Endothelial cell of umbilical vein (primary cell): ENCODE measurements at places on chromosomes 3 and 15.

DNA sequence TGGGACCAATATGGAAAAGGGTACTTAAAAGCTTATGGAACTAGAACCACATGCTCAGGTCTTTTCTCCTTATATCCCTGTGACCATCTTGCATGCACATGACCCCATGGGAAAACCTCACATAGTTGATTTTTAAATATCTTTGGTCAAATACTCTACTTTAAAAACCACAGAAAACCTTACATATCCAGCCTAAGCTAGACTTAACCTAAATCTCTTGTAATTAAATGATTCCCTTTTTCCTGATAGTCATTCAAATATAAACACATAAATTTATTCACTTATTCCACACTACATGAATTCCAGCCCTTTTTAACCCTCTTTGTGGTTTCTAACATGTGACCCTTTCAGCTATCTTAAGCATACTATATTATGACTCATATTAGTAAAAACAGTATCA is 46.8 kb downstream of the DNAJC13 start:
- H3K36me3 ChIP-seq, result peaks cover 4% of the 10 kb centered on the region
- H3K4me3 ChIP-seq, result no peak overlapping the region
- H3K27me3 ChIP-seq, result no peaks in the 10 kb centered on the region
- DNase-seq, result no peak
- no peaks in the 10 kb centered on the region for H3K4me1 ChIP-seq

DNA sequence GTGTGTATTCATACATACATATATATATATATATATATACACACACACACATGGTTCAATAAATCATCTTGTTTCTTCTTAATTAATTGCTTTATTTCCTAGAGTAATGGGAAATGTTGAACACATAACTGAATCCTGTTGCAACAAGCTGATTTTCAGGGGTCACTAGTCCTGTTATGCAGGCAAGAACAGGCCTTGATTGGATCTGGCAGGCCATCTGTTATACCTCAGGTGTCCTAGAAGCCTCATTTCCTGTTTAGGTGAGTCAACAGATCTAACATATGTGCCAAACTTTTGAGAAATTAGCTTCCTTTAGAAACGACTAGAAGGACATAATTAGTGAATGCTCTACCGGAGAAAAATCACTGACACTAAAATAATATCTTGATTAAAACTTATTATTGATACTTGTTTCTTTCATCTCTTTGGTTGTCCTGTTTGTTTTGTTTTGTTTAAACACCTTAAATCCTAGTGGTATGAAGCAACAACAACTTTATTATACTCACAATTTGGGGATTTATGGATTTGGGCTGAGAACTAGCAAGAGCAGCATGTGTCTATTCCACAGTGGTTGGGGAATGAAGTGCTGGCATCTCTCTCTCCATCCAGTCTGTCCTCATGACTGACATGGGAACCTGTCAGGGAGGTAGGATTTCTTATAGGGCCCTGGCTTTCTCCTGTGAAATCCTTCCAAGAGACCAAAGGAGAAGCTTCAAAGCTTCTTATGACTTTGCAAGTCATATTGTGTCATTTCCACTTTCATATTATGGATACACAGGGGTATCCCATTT is 552.6 kb downstream of the NSUN3 start:
- no peaks in the 10 kb centered on the region for H3K4me1 ChIP-seq
- H3K36me3 ChIP-seq, result no peaks in the 10 kb centered on the region
- no peaks in the 10 kb centered on the region for H3K27me3 ChIP-seq

DNA sequence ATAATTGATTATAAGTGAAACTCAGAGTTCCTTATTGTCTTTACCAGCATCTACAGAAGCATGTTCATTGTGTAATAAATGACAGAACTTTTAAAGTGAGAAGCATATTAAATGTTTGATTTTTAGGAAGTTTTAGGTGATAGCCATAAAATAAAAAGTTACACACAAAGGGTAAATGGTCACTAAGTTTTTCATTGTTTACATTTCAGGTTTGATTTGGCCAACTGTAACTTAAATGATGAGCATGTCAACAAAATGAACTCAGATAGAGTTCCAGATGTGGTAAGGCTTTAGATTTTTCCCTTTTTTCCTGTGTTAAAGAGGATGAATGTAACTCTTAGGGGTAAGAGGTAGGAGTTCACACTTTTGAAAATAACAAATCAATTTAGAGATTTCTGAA is 25.9 kb downstream of the NMD3 start:
- no peak for DNase-seq
- no peaks in the 10 kb centered on the region for H3K27me3 ChIP-seq
- H3K36me3 ChIP-seq, result peaks cover 35% of the 10 kb centered on the region
- H3K4me3 ChIP-seq, result no peak overlapping the region

GRCh38 chr3:194450341-194450740 is 36.5 kb downstream of the ATP13A3 start:
- H3K4me1 ChIP-seq, result no peaks in the 10 kb centered on the region
- H3K4me3 ChIP-seq, result no peak overlapping the region
- H3K27ac ChIP-seq, result no peak overlapping the region
- no peaks in the 10 kb centered on the region for H3K27me3 ChIP-seq

DNA sequence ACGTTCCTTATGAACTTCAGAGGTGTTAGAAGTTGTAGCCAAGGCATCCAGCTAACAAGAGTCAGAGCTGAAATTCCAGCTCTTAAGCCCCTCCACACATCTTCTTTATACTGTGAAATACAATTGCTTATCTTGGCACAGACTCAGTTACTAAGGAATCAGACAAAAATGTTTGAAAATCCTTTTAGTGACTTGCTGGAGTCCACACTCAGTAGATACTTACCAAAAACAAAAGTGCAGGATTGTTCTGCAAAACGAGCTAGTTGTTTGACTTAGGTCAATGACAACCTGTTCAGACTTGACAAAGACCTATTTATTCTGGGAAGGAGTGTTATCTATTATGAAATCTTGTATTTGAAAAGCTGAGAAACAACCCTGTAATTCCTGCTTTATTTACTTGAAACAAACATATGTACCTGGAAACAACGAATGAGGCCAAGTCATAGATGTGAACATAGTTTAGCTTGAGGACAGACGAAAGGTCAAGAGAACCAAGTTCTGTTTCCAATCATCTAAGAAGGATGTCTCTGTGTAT is 38.5 kb downstream of the B3GNT5 start:
- no peaks in the 10 kb centered on the region for H3K36me3 ChIP-seq
- H3K27ac ChIP-seq, result no peak overlapping the region

- H3K27ac ChIP-seq, result no peak overlapping the region
- no peaks in the 10 kb centered on the region for H3K4me1 ChIP-seq
- H3K4me3 ChIP-seq, result no peak overlapping the region
- H3K36me3 ChIP-seq, result no peaks in the 10 kb centered on the region
These were observed 217.4 kb downstream of the ADAMTS17 start for GRCh38 chr15:100124361-100124760.

- H3K27ac ChIP-seq, result no peak overlapping the region
- DNase-seq, result no peak
- no peak overlapping the region for H3K4me3 ChIP-seq
- peaks cover 27% of the 10 kb centered on the region for H3K4me1 ChIP-seq
These were observed 385.4 kb downstream of the MFSD1 start for GRCh38 chr3:159187232-159187631.

DNA sequence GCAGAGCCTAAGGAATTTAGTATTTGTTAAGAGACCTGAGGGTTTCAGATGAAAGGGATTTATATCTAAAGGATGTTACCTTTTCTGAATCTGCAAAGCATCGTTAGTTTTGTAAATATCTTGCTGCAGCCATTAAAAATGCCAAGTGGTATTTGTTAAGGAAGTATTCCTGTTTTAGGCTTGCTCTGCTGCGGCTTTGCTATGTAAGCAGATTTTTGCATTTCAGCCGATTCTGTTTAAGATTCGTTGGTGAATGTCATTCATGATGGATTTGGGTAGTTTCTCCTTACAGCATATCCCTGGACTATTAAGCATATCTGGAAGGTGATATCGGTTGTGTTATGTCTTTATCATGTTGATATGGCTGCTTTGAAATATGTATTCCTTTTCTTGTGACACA is 1.0 kb downstream of the USP8 start:
- DNase-seq, result no peak
- no peak overlapping the region for H3K27ac ChIP-seq
- H3K36me3 ChIP-seq, result no peaks in the 10 kb centered on the region
- no peaks in the 10 kb centered on the region for H3K27me3 ChIP-seq

DNA sequence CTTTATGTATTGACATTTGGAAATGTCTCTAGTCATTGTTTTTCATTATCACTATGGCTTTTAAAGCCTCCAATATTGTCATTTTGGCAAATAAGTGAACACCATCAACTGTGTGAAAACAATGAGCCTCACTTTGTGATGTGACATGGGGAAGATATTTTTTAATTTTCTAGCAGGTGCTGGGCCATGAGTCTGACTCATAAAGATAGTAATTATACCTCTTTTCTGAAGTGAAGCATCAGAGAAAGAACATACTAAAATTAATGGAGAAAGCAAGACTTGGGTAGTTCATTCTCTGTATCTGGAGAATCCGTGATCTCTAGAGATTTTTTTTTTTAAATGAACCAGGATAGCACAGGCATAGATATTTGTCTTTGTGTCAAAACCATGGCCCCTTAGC is 100.8 kb downstream of the CCNL1 start:
- no peak overlapping the region for H3K27ac ChIP-seq
- DNase-seq, result no peak
- no peak overlapping the region for H3K4me3 ChIP-seq
- no peaks in the 10 kb centered on the region for H3K27me3 ChIP-seq
- no peaks in the 10 kb centered on the region for H3K36me3 ChIP-seq

GRCh38 chr3:89367166-89367565 is 259.7 kb downstream of the EPHA3 start:
- no peak for DNase-seq
- H3K27ac ChIP-seq, result no peak overlapping the region
- H3K27me3 ChIP-seq, result no peaks in the 10 kb centered on the region
- no peak overlapping the region for H3K4me3 ChIP-seq
- H3K36me3 ChIP-seq, result no peaks in the 10 kb centered on the region

DNA sequence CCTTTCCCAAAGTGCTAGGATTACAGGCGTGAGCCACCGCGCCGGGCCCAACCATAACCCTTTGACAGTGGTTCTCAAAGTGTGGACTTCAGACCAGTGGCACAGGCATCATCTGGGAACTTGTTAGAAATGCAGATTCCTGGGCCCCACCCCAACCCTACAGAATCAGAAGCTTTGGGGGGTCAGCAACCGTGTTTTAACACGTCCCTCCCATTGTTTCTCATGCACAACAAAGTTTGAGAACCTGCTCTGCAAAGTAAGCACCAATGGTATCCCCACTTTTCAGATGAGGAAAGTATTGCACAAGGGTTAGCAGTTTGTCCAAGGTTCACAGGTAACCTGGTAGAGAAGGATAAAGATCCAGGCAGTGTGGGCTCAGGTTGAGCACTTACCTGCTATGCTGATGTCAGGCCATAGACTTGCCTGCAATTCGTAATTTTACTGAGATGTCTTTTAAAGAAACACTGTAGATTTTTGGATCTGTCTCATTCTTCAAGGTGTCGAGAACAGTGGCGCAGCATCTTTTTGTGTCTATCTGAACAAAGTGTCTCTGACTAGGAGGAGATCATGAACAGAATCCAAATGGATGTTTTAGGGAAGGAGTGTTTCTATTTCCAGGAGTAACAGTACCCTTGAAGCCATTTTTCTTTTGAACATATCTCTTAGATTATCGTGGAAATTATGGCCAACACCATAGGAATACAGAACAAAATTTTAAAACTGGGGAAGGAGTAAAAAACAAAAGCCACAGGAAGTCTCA is 2.5 kb downstream of the GXYLT2 start:
- DNase-seq, result no peak
- H3K36me3 ChIP-seq, result no peaks in the 10 kb centered on the region
- H3K4me3 ChIP-seq, result no peak overlapping the region

- peaks cover 6% of the 10 kb centered on the region for H3K4me1 ChIP-seq
- no peak overlapping the region for H3K4me3 ChIP-seq
- no peak for DNase-seq
- H3K27me3 ChIP-seq, result peaks cover 3% of the 10 kb centered on the region
- H3K36me3 ChIP-seq, result no peaks in the 10 kb centered on the region
These were observed 3.1 kb downstream of the MESP1 start for GRCh38 chr15:89747708-89748682.

DNA sequence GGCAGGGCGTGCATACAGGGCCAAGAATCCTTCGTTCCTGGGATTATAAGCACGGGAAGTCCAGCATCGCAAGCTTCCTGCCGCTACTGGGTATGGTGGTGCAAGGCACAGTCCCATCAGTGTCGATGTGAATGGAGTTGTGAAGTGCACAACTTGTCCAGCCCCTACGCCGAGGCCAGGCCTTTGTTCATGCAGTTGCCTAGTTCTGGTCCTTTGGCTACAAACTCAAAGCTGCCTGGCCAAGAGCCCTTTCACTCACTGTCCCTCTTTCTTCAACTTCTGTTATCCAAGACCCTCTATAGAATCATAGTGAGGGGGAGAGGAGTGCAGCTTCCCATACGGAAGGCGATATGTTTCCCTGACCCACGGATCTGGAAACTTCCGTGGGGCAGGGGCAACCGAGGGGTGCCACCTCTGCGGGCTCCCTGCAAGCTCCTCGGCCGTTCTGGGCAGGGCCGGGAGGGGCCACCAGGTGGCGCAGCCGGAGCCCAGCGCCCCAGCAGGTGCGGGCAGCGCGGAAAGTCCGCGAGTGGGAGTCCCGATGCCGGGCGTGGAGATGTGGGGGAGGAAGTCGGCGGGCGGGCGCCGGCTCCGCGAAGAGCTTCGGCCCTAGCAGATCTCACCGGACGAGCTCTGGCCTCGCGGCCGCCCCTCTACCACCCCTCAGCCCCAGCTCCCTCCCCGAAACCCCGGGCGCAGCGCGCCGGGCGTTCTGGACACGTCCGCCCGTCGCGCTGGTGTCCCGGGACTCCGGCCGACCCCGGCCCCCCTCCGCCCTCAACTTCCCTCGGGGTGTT is 693 bp downstream of the RASGRP1 start:
- peaks cover 34% of the 10 kb centered on the region for H3K27me3 ChIP-seq
- peak overlapping the region; percentile 44 for H3K4me3 ChIP-seq
- no peaks in the 10 kb centered on the region for H3K4me1 ChIP-seq
- DNase-seq, result peak; percentile 48
- no peaks in the 10 kb centered on the region for H3K36me3 ChIP-seq

GRCh38 chr3:115359536-115359935 is 212.4 kb upstream of the ZBTB20 start:
- H3K36me3 ChIP-seq, result no peaks in the 10 kb centered on the region
- peaks cover 4% of the 10 kb centered on the region for H3K4me1 ChIP-seq
- DNase-seq, result peak; percentile 36
- H3K27me3 ChIP-seq, result no peaks in the 10 kb centered on the region
- no peak overlapping the region for H3K4me3 ChIP-seq
